ENCODE measurements at places on chromosomes 11 and 22.

- no peak for DNase-seq
Observed at GRCh38 chr11:70201882-70202861, 924 bp upstream of the FADD start.

DNA sequence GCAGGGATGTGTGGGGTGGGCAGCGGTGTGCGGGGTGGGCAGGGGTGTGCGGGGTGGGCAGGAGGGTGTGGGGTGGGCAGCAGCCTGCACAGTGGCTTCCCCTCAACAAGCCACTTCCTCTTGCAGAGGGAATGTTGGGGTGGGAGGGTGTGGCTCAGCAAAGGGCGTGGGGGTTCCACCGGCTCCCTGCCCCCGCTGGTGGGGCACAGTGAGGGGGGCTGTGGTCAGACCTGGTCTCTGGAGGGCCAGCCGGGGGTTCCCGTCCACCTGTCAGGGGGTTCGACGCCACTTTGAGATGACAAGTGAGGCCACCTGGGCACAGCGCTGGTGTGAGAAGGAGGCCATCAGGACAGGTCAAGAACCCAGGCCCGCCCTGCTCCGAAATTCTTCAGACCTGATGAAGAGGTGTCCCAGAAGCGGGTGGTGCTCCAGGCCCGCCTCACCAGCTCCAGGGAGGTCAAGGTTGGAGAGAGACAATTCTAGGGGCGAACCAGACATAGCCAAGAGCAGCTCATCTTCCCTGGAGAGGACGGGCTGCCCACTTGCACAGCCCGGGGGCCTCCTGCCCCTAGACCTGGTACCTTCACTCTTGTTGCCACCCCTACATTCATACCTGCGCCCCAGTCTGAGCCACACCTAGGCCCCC lies 1.3 kb downstream of the C11orf21 start:
- DNase-seq: no peak

GRCh38 chr11:93340223-93340622 lies 9.7 kb downstream of the DEUP1 start:
- no peak for DNase-seq

GRCh38 chr11:70716986-70717775 lies 318.9 kb downstream of the CTTN start:
- no peak for DNase-seq

All from GM03348 (cell line).